ENCODE measurements at places on chromosomes 7 and 10. TPM values are rescaled to one million over a fixed set of nuclear protein-coding genes. Genes with fewer than 3 reads are reported as not detected.

The ZNF25 gene
- 2.5 TPM for total RNA-seq

The SLC26A5 gene
- total RNA-seq: not detected

The HOXA6 gene
- 11.8 TPM for total RNA-seq

The DNAH11 gene
- 2.8 TPM for total RNA-seq

The AVPI1 gene
- 6.5 TPM for total RNA-seq

The SLC26A3 gene
- not detected for total RNA-seq

The ZNF800 gene
- total RNA-seq: 11.5 TPM

The AVL9 gene
- total RNA-seq: 56.7 TPM

The CPVL gene
- total RNA-seq: 31.3 TPM

The NFE2L3 gene
- 75.6 TPM for total RNA-seq

The CPEB3 gene
- 0.58 TPM for total RNA-seq

The NME8 gene
- not detected for total RNA-seq

The FGFBP3 gene
- 1.2 TPM for total RNA-seq

The EPHA1 gene
- total RNA-seq: 14.4 TPM

The PODXL gene
- 11.4 TPM for total RNA-seq

The NPSR1 gene
- not detected for total RNA-seq

The KIF20B gene
- total RNA-seq: 23.6 TPM

The LRIT1 gene
- total RNA-seq: not detected

The POU6F2 gene
- not detected for total RNA-seq

The TMEM229A gene
- total RNA-seq: not detected

All from epithelial cell of proximal tubule (primary cell).